ENCODE measurements at places on chromosomes 6 and 20.

- no peak for DNase-seq
These were observed 882.8 kb downstream of the TBC1D32 start for GRCh38 chr6:120451508-120451907.

- DNase-seq, result no peak
These were observed 8.9 kb downstream of the TIAM2 start for GRCh38 chr6:155004017-155004416.

GRCh38 chr6:157789861-157790260 lies 33.2 kb upstream of the SNX9 start:
- DNase-seq, result no peak

GRCh38 chr6:149423964-149424440 lies 23.9 kb downstream of the SUMO4 start:
- DNase-seq, result no peak

- DNase-seq, result no peak
These were observed 129.7 kb downstream of the SNX5 start for GRCh38 chr20:17838921-17839320.

DNA sequence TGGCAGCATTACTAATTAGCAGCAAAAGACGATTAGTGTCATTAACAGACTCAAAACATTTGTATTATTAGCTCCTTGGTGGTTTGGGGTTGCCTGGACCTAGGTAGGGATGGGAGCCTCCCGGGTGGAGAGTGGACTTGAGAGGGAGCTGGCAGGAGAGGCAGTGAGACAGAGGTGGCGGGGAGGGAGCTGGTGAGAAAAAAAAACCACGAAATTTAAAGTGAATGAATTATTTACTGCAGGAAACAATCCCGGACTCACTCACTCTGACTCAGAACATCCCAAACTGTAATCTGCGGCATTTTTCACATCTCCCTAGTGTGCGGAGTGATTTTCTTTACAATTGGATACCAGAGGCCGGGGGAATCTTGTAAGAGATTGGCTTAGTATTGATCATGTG lies 14.3 kb upstream of the CDH22 start:
- DNase-seq, result no peak

Measured in activated CD8-positive, alpha-beta memory T cell treated with anti-CD3 and anti-CD28 coated beads for 4 hours (primary cell).